NCI-H1092 treated with DMSO at 0.1 percent for 48 hours (cell line): ENCODE measurements at places on chromosomes 6 and 20.

DNA sequence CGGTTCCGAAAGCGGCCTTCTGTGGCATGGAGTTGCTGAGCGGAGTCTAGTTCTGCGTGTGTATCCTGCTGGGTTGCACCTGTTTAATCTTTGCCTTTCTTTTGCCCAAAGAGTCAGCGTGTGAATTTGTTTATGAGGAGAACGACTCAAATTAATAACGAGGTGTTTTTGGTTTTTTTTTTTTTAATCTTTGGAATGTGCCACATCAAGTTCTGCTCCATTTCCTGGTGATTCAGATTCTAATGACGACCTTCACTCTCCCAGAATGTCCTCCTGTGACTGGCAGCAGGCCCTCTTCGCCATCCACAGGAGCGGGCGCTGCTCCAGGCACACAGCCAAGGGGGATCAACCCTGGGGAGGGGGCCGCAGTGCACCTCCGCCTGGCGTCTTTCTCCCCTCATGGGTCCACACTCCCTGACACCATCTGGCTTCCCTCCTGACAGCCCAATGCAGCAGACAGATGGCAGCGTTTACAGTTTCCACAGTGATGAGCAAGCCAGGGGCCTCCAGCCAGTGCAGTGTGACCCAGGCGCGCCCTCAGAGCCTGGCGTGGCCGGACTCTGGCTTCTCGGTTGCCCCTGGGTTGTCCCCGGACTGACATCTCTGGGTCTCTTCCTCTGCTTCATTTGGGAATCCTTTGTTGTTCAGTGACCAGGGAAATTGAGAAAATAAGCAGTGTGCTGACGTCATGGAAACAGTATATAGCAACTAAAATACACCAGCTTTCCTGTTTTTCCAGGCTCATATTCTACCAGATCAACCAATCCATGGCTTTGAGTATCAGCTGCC lies 27.5 kb upstream of the AFDN start:
- peak; percentile 92 for DNase-seq

- no peak for DNase-seq
Measured at GRCh38 chr20:33180169-33180568, 12.2 kb downstream of the BPIFA2 start.

DNA sequence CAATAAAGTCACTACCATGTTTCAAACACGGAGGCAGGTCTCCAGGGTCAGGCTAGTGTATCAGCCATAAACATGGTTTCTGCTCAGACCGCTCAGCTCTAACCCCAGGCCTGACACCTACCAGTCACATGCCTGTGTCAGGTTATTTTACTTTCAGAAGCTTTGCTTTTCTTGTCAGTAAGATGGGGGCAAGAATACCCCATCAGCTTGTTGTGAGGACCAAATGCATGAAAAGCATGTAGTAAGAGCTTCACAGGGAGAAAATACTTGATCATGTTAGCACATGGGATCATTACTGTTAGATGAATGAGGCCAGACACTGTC lies 65.2 kb upstream of the PIM1 start:
- no peak for DNase-seq

DNA sequence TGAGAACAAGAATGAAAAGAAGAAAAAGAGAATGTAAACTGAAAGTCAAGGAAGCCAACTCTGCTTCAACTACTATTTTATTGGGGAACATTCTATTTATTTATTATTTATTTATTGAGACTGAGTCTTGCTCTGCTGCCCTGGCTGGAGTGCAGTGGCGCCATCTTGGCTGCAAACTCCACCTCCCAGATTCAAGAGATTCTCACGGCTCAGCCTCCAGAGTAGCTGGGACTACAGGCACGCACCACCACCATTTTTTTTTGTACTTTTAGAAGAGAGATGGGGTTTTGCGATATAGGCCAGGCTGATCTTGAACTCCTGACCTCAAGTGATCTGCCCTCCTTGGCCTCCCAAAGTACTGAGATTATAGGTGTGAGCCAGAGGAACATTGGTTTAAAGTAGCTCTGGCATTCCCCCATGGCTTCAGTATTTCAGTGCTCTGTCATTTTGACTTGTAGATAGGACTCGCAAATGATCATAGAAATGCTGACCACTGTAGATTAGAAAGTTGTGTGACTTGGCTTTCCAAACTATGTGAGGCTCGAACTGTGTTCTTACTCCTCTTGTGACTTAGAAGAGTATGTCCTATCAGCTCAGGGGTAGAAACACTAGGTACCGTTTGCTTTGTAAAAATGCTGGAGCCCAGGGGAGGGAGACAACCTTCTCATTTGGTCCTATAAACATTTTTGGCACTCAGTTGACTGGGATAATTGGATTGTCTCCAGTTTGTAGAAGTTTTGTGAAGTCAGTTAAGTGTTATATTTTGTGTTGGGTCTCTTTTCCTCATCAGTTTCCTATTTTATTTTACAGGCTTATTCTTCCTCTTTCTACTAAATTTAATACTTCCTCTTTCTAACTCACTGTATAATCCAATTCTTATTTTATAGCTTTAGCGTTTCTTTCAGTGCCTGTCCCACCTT lies 544.9 kb upstream of the CITED2 start:
- DNase-seq, result no peak

DNA sequence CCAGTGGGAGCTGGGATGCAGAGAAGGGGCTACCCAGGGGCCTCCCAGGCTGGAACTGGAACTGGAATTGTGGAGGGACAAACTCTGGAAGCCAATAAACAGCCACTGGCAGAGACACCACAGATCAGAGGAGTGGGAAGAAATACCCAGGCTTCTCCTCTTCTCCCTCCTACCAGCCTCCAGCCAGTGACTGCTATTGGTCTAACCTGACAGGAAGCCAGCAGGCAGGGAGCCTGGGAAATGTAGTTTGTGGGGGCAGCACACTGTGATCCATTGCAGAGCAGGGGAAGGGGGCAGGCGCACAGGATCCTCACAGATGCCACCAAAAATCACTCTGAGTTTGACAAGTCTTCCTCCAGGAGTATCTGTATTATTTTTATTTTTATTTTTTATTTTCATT lies 12.1 kb upstream of the MLN start:
- peak; percentile 42 for DNase-seq

DNA sequence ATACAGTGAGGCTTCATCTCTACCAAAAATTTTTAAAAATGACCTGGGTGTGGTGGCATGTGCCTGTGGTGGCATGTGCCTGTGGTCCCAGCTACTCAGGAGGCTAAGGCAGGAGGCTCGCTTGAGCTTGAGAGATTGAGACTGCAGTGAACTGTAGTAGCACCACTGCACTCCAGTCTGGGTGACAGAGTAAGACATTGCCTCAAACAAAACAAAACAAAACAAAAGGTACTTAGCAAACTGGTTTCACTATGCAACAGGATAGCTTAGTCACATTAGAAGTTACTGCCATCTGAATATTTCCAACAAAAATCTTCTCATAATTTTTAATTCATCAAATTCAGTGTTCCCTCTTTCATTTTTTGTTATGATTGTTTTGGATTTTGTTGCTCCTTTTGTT lies 137.9 kb downstream of the QRSL1 start:
- no peak for DNase-seq

DNA sequence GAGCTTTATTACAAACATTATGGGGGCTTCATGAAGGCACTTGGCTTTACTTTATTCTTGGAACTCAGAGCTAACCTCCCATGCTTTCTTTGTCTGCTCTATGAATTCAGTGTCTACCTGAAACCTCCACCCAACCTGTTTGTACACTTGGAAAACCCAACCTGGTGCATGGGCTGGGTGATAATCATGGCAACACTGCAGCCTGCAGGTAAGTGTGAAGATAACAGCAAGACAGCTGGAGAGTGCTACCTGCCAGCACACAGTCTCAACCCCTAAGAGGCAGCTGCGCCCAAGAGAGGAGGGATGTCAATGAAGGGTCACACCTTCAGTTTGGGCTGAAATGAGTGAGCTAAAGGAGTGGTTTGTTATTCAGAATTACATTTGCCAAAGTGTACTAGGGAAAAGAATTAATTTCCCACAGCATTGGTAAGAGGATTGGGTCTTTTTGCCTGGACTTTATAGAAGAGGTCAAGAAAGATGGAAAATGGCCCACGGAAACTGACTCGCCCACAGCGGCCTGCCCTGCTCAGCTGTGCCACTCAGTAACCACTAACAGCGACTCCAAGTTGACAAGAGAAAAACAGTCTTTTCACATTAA lies 24.4 kb downstream of the FOXQ1 start:
- DNase-seq, result no peak

DNA sequence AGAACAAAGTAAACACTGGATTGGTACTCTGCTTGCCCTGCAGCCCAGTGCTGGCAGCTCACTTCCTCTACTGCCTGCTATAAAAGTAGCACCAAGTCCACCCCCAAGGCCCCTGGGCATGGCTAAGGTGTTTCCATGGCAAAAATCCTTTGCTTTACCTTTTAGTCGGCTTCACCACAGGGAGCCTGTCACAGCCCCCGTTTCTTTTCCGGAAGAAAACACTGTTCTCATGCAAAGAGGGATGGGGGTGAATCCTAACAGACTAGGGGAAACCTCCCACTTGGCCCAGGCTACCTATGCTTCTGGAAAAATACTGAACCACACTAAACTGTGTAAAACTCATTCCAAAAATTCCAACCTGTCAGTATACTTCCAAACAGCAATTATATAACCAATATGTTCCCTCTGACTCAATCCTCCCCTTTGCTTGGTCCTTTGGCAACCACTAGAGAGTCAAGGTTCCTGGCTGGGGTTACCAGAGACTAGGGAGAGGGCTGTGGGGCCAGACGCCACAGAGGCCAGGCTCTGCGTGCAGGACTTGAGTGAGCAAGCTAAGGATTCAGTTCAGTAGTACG lies 16.1 kb downstream of the PPIL1 start:
- no peak for DNase-seq

GRCh38 chr6:109071125-109071917 lies 23.3 kb downstream of the SESN1 start:
- no peak for DNase-seq

DNA sequence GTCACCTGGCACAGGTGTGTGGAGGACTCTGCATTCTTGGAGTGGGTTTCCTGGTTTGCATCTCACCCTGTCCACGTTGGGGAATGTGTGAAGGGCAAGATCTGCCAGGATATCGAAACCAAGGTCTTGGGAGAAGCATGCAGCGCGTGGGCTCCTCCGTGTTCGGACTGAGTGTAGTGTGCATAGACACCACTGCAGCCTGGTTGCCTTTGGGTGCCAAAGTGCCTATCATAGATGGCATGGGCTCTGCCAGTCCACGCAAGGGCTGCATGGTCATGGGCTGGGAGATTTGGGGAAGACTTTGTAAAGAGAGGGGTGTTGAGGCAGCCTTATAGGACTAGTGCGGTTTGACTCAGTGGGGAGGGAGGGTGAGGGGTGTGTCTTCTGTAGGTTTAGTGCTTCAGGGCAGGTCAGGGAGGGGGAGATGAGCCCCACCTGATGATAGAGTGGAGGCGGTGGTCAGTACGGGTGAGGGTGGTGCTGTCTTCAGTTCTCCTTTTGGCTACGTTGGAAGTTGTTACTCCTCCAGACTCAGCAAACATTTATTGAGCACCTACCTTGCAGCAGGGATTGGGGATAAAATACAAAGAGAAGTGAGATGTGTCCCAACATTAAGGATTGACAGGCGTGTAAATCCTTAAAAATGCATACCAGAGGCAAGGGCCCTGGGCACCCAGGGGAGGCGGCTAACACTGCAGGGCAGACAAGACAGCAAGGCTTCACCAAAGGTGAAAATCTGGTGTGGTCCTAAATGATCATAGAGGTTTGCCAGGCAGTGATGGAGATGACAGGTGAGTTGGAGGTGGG lies 28.3 kb downstream of the DUSP22 start:
- DNase-seq, result no peak

- DNase-seq, result no peak
Measured at GRCh38 chr20:6473197-6473596, 294.3 kb upstream of the BMP2 start.

DNA sequence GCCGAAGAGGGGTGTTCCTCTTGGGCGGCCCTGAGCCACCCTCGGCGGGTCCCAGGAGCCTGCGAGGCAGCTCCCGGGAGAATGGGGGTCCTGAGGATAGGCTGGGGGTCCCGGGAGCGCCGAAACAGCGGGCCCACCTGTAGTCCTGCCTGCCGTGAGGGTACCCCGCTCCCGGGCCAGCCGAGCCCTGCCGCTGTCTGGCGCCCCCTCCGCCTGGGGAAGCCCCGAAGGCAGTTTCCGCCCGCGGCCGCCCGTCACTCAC lies 280 bp downstream of the SPATA2 start:
- no peak for DNase-seq

- DNase-seq, result no peak
Measured at GRCh38 chr20:1224205-1224890, 1.5 kb upstream of the RAD21L1 start.

DNA sequence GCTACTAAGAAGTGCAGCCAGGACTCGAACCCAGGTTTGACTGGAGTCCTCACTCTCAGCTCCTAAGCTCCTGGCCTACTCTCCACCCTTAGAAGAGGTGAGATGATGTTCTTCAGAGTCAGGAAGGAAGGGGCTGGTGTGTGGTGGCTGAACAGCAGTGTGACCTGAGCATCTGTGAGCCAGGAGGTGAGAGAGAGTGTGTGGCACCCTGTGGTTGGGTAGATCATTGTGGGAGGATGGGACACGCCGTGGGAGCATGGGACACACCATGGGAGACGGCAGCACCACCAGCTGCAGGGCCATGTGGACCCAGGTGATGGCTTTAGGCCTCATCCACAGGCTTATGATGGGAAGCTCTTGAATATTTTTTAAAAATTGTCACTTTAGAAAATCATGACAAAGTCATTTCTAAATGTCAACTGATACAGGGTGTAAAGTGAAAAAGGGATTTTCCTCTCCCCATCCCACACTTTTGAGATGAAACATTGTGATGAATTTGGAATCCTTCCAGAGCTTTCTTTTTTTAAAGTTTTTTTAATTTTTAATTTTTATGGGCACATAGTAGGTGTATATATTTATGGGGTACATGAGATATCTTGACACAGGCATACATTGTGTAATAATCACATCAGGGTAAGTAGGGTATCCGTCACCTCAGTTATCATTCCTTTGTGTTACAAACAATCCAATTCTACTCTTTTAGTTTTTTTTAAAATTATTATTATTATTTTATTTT lies 31.6 kb downstream of the SRC start:
- no peak for DNase-seq

- DNase-seq, result no peak
Measured at GRCh38 chr6:40125680-40126394, 191.6 kb upstream of the MOCS1 start.

DNA sequence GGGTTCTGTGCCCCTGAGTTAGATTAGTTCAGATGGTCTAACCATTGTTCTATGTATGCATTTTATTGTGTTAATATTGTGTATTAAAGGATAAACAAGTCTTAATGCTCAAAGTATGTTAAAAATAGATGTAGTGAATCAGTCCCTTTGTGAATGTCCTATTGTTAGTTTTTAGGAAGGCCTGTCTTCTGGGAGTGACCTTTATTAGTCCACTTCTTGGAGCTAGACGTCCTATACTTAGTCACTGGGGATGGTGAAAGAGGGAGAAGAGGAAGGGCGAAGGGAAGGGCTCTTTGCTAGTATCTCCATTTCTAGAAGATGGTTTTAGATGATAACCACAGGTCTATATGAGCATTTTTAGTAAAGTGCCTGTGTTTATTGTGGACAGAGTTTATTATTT lies 12.3 kb upstream of the HMGN4 start:
- no peak for DNase-seq

- DNase-seq, result no peak
Measured at GRCh38 chr6:80674669-80675068, 568.2 kb downstream of the BCKDHB start.
